ENCODE measurements at places on chromosomes 5 and 9. TPM values are rescaled to one million over a fixed set of nuclear protein-coding genes. Genes with fewer than 3 reads are reported as not detected.

- no peak for DNase-seq
These were observed 90.1 kb downstream of the ICE1 start for GRCh38 chr5:5512543-5512942.

DNA sequence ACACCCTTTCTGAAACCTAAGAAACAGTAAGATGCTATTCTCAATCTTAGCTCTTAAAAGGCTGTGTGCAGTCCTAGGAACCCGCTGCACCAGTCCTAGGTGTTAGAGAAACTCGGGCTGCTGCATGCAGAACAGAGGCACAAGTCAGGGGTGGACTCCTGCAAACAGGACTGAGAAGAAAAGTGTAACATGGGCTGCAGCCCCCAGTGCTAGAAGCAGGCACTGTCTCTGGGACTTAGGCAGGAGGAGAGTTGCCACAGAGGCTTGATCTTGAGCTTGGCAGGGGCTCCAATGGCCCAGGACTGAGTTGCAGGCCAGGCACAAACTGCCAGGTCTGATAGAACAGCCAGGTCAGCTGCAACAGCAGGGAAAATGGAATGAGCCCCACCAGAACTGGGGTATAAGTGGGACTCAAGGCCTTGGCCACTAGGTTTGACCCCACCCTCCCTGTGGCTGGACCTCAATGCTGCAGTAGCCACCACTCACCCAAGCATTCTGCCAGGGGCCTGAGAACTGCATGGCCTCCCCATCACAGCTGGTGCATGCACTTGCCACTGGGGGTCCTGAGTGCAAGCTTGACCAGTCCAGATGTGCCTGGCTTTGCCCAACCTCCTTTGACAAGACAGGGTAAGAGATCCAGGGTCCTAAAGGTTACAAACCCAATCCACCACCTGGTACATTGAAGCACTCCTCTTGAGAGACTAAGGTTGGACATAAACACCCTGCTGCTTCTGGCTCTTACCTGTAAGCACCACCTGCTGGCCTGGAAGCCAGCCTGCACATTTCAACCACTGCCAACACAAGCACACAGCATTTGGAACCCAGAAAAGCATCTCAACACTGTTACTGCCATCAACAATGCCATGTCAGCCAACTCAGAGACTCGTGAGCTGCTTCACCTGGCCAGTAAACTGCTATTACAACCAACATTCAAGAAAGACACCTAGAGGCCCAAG is 103.3 kb downstream of the FBXL17 start:
- DNase-seq, result no peak

DNA sequence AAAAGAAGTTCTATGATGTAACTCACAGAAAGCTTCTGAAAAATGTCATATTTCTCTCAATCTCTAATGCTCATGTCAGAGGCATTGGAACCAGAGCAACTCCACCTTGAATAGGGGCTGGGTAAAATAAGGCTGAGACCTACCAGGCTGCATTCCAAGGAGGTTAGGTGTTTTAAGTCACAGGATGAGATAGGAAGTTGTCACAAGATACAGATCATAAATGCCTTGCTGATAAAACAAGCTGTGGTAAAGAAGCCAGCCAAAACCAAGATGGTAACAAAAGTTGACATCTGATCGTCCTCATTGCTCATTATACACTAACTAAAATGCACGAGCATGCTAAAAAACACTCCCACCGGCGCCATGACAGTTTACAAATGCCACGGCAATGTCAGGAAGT is 411.1 kb upstream of the GRIA1 start:
- DNase-seq, result no peak

GRCh38 chr5:93272108-93272507 is 308.9 kb downstream of the NR2F1-AS1 start:
- no peak for DNase-seq

Gene EPB41L4A
- 27.1 TPM for polyA plus RNA-seq

Measured in right renal pelvis (tissue), 4 donors.